ENCODE measurements at places on chromosomes 5 and 9.

DNA sequence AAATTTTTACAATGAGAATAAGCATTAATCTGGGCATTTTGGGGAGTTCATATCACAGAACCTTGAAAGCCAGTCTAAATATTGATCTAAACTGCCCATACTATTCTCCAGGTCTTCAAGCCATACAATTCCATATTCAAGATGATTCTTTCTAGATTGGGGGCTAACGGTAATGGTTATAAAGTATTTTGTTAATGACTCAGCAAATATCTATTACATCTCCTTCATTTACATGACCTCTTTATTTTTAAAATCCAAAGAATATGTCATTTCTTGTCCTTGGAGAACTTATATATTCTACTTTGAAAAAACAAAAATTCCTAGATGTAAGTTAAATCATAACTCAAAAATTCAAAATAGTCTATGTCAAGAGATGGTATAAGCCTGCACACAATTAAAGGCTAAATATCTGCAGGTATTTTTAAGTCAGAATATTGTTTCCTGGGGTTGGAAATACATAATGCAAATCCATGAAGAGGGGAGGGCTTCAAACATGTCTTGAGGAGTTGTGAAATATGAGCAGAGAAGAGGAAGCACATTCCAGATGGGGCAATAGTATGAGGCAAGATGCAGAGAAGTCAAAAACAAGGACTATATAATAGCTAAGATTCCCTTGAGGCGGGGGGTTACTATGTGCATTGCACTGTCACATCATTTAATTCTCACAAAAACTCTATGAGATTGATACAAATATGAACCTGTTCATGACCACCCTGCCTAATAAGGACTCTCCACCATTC is 526.4 kb downstream of the NR2F1-AS1 start:
- no peak for DNase-seq

- peak; percentile 65 for DNase-seq
Observed at GRCh38 chr5:99104538-99105132, 175.8 kb upstream of the CHD1 start.

DNA sequence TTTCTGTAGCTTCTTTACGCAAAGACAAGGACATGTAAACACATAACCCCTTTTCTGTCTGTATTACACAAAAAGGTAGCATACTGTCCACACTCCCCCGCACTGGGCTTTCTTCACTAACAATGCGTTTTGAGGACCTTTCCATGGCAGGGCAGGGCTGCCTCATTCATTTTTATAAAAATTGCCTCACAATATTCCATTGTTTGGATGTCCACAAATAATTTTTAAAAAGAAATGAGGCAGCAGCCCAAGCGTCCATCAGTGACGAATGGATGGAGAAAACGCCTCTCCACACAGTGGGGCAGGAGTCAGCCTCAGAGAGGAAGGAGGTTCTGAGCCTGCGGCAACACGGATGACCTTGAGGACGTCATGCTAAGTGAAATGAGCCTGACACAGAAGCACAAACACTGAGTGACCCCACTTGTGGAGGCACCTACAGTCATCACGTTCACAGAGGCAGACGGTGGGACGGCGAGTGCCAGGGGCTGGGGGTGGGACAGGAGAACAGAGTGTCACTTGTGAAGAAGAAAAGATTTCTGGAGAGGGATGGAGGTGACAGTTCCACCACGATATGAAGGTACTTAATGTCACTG is 67.8 kb downstream of the RASGEF1C start:
- no peak for DNase-seq

GRCh38 chr5:177966839-177967166 is 29.2 kb downstream of the PROP1 start:
- DNase-seq = no peak

GRCh38 chr9:68651280-68651893 is 53.7 kb upstream of the PIP5K1B start:
- peak; percentile 9 for DNase-seq

- DNase-seq = no peak
Observed at GRCh38 chr9:78025186-78025585, 6.4 kb downstream of the GNAQ start.

DNA sequence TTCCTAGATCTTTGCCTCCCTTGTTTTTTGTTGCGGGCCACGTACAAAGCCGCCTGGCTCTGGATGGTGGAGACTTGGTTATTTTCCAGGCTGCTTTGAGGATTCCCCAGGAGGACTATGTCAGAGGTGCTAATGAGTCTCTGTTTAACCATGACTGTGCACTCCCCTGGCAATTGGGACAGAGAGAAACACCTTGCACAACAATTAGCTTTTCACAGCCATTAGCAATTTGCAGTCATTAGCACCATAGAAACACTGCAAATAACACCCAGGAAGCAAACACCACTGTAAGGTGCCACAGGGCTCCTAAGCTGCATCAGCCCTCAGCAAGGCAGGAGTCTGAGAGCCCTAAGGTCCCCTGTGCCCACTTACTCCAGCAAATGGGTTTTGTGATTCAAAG is 201.0 kb upstream of the VLDLR start:
- DNase-seq = no peak

DNA sequence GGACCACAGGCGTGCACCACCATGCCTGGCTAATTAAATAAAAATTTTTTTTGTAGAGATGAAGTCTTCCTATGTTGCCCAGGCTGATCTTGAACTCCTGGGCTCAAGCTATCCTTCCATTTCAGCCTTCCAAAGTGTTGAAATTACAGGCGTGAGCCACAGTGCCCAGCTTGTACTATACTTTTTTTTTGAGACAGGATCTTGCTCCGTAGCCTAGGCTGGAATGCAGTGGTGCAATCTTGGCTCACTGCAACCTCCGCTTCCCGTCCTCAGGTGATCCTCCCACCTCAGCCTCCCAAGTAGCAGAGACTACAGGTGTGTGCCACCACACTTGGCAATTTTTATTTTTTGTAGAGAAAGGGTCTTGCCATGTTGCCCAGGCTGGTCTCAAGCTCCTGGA is 5.3 kb upstream of the RAD23B start:
- DNase-seq = no peak

- DNase-seq = peak; percentile 54
Observed at GRCh38 chr5:129904102-129904666, at the start of gene CHSY3. CHSY3 (plus strand) TSS chr5:129904465.

GRCh38 chr9:130213911-130214761 is 41.9 kb downstream of the NCS1 start:
- no peak for DNase-seq

GRCh38 chr9:35452481-35452880 is 37.4 kb upstream of the RUSC2 start:
- DNase-seq = no peak

DNA sequence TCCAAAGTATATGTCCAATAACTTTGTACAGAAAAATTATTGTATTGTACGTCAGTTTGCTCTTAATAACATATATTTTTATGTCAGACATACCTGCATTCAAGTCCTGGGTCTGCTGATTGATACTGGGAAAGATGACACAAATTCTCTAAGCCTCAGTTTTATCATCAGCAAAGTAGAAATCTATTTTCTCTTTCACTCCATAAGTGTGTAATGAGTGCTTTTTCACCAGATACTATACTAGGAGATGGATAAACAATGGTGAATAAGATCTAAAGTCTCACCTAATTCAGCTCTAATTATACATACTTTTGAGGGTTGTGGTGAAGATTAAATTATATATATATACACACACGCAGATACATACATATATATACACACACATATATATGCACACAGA is 12.3 kb downstream of the PPP2R2B start:
- DNase-seq = no peak

DNA sequence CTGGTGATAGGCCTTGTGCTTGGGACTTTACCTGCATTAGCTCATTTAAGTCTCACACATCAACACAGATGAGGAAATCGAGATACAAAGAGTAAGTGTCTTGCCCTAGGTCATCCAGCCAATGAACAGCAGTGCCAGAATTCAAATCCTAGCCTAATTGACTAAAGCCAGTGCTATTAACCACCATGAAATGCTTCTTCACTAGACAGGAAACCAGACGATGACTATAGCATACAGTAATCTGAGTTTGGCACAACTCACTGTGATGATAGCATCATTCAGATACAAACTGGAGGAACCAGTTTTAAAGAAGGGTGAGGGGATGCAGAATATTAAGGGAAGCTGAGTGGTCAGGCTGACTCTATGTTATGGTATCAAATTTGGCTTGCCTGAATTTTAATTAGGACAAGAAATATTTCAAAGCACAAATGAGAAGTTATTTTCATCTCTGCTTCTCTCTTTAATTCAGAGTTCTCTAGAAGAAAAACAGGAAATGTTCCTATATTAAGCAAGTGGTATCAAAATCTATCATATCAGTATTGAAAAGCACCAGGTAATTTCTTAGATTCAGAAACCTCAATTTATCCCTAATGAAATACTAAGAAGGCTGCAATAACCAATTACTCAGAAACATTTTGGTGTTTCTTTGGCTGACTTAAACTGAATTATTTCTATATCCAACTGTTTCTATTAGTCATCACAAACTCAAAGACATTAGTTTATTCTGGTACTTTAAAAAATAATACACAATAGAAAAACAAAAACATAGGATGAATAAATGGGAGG is 147.0 kb upstream of the RASA1 start:
- DNase-seq = peak; percentile 100

DNA sequence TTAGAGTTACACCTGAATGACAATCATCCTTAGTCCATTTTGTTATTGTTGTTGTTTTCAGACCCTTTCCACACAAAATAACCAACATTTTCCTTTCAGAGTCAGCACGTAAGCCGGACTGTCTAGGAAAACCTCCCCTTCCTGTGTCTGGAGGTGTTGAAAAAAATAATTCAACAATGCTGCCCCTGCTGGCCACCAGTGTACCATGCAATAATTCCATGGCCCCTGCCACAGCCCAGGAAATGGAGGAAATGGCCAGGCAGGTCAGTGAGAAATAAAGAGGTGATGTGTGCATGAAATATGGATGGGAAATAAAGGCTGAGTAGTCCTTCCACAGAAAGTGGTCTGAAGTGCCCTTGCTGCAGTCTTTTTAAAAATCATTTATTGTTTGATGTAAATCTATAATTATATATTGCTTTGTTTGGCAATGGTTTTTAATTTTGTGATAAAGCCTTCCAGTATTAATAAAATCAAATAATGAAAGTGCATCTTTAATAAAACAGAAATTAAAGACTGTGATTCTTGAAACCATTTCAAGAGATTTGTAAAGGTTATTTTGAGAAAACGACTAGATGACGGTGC is 152.8 kb upstream of the PAPPA start:
- peak; percentile 40 for DNase-seq

- DNase-seq = no peak
Observed at GRCh38 chr5:50709471-50709870, 43.0 kb downstream of the PARP8 start.

DNA sequence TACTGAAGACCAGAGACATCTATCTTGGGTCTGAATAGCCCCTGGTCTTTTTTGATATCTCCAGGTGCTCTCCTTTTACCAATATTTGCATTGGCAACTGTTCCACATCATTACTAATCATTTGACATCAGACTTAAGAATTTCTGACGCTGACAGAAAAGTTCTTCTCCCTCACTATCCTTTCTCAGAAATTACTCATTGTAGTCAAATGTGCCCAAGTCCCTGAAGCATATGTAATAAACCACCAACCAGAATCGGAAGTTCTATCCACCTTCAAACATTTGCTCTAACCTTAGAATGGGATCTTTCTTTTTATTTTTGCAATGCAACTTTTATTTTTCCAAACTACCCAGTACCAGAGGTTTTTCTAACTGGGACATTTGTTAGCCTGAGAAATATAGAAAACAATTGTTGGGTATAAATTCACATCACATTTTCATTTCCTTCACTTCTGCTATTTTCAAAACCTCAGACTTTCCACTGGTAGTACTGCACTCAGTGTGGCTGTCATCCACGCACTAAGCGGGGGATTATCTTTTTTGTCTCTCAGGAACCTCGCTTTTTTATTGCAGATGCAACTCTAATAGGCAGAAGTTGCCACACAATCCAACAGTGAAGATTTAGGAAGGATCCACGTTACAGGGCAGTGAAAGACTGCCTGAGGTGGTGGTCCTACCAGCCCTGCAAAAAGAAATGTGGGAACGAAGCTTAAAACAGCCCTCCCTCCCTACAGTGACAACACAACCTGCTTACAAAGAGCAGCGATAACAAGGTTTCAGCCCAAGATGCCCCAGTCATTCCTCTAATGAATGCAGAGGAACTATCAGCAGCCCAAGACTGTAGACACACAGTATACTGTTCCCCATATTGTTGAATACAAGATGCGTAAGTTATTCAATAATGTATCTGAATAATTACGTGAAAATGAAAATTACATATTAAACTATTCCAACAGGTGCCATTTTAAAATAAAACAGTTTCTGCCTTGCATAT is 201.2 kb downstream of the EBF1 start:
- peak; percentile 65 for DNase-seq

DNA sequence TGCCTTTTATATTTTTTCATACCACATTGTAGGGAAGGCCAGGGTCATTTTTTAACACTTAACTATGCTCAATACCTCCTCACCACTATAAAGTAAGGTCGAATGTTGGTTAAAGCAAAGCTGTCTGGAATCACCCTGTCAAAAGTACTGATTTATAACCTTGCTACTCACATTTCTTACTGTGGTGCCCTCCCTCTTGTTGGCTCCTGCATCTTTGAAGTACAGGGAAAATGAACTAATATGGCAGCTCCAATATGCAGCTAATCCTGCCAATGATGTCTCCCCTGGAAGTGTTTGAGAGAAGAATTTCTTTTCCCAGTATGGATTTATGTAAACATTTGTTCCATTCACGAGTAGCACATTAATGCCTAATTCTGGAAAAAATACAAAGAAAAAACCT is 108.4 kb upstream of the RPS23 start:
- DNase-seq = no peak

- no peak for DNase-seq
Observed at GRCh38 chr9:72193478-72193881, 44.2 kb downstream of the GDA start.

All from PC-3 (cell line).